ENCODE measurements at places on chromosomes 7 and 10.

DNA sequence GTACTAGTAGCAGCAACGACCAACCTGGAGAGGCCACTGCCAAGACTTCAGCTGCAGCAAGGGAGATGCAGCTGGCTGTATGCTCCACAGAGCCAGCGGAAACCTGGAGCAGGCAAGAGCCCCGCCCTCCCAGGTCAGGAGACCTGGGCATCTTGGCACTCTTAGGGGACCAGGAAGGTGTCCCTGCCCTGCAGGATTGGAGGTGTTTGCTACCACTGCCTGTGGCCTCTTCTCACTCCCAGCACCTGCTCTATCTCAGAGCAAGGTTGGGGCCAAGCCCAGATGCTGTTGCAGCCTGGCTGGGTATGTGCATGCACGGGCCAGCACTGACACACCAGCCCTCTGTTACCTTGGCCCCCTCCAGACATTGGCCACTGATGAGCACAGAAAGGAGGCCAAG lies 1512.8 kb downstream of the REEP3 start:
- DNase-seq = no peak

DNA sequence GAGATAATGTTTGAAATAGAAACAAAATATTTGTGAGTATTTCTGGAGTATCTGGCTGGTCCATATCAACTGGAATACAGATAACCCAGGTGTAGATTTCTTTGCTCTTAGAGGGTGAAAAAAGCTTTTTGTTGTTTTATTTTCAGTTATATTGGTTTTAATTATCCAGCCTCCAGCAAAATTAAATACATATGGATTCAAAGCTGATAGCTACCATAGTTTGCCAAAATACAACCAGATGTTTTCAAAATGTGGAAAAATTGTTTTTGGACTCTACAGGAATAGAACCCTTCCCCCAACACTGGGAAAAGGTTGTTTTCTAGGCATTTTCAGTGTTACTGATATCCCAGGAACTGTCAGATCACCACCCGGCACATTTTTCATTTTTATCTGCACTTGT lies 30.1 kb downstream of the LRRC17 start:
- DNase-seq = no peak

DNA sequence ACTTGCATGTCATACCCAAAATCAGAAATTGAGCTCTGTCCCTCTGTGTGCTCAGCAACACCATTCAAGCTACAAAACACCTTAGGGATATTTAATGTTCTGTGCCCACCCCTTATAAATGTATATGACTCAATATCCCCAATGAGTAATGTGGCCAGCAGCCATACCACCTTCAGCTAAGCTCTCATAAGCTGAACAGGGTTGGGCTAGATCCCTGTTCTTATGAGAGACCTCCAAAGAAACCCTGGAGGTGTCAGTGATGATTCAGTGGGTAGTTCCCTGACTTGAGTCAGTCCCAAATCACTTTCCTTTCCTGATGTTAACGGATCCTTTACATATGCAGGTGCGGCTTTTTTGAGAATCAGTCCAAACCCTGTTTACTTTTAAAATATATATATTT lies 253.8 kb downstream of the CREB5 start:
- no peak for DNase-seq

GRCh38 chr10:50422259-50422658 lies 170.9 kb upstream of the ASAH2 start:
- no peak for DNase-seq

DNA sequence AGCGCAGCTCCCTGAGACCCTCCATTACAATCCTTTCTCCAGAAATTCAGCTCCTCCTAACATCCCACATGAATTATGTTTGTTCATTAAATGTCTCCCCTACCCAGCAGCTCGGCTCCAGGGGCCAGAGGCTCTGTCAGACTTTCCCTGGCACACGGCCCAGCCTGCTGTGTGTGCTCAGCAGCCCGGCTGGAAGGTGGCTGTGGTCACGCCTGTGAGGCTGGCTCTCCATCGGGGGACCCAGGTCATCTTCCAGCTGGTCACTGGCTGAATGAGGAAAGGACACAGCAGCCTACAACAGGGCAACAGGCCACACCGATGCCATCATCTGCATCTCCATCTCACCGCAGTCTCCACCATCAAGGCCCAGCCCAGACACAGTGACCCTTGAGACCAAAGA lies 219.8 kb downstream of the MAD1L1 start:
- DNase-seq = no peak

GRCh38 chr10:33869028-33869427 lies 534.6 kb upstream of the NRP1 start:
- DNase-seq = no peak

- no peak for DNase-seq
Measured at GRCh38 chr7:90999989-91000979, 263.9 kb upstream of the FZD1 start.

DNA sequence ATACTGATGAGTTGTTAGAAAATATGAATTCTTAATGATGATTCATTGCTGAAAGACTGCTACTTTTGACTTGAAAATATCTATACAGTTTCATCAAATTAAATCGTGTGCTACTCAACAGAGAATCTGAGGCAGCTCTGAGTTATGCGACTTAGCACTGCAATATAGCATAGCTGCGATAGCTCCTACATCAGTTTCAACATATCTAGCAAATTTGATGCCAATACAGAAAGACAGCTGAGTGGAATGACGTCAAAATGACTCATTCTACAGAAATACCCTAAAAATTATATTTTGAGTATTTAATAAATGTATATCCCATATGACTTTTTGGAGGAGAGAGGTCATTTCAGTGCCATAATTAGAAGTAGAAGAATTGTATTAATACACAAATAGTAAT lies 1.1 kb upstream of the TARP start:
- DNase-seq = no peak

GRCh38 chr10:131846240-131847101 lies 54.3 kb upstream of the PPP2R2D start:
- DNase-seq = no peak

DNA sequence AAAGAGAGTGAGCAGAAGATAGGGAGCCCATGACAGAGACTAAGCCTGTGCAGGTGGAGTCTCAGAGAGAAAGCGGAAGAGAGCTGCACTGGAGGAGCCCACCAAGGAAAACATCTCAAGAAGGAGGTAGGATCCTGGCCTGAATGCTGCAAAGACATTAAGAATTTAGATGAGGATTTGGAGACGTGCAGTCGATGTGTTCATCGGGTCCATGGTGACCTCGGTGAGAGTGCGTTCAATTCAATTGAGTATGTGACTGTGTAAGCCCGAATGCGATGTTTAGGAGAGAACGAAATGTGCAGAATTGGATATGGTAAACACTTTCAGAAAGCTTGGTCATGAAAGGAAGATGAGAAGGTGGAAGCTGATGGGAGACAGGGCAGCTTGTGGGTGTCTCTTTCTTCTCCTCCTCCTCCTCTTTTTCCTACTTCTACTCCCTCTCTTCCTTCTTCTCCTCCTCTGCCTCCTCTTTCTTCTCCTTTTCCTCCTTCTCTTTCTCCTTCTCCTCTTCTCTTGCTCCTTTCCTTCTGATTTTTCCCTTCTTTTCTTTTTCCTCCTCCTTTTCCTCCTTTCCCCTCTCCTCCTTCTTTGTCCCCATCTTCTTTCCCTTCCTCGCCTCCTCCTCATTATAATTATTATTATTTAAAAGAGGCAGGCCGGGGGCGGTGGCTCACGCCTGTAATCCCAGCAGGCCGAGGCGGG lies 276.0 kb downstream of the RPS24 start:
- DNase-seq = no peak

- DNase-seq = peak; percentile 34
Measured at GRCh38 chr10:17910125-17910789, 41.5 kb upstream of the SLC39A12 start.

DNA sequence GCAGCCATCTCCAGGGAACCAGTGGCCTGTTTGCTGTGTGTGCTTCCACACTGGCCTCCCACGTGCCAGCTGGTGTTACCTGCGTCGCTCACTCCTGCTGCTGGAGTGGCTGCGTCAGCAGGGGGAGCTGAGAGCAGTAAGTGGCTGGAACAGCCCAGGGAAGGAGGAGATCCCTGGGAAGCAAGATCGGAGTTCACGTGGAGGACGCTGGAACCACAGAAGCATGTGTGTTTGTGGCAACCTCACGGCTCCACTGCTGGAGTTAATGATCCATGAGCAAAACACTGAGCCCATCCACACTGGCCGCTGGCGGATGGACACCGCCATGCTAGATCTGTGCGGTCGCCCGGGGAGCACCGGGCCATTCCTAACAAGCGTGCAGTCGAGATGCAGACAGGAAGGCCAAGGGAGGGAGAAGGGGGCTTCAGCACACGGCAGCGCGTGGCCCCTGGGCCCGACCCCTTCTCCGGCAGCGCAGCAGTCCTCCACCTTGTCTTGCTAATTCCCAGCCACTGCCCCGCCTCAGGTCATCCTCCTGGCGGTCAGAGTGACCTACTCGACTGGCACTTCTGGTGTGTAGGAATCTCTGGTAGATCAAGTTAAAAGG lies 68.5 kb upstream of the EEPD1 start:
- DNase-seq = no peak

- DNase-seq = no peak
Measured at GRCh38 chr7:151864081-151864480, 12.8 kb downstream of the PRKAG2 start.

DNA sequence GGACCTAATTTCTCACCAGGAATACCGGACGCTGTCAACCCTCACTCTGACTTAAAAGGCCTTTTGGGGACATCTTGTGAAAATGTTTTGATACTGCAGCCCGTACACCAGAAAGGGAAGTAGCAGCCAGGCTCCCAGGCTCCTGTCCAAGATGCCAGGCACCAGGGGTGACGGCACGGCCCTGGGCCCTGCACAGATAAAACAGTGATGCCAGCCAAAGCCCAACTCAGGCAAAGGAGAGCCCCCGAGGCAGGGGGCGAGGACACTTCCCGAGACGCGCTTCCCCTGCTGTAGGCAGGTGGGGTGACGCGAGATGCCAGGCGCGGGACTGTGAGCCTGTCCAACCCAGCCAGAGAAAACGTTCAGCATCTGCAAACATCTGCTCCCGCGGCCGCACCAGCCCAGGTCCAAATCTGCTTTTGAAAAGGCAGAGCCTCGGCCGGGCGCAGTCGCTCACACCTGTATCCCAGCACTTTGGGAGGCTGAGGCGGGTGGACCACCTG lies 15.7 kb downstream of the ZFAND2A start:
- DNase-seq = peak; percentile 65

GRCh38 chr7:113955157-113955556 lies 36.3 kb upstream of the PPP1R3A start:
- DNase-seq = no peak

GRCh38 chr7:74069790-74070618 lies 13.6 kb upstream of the LIMK1 start:
- no peak for DNase-seq

DNA sequence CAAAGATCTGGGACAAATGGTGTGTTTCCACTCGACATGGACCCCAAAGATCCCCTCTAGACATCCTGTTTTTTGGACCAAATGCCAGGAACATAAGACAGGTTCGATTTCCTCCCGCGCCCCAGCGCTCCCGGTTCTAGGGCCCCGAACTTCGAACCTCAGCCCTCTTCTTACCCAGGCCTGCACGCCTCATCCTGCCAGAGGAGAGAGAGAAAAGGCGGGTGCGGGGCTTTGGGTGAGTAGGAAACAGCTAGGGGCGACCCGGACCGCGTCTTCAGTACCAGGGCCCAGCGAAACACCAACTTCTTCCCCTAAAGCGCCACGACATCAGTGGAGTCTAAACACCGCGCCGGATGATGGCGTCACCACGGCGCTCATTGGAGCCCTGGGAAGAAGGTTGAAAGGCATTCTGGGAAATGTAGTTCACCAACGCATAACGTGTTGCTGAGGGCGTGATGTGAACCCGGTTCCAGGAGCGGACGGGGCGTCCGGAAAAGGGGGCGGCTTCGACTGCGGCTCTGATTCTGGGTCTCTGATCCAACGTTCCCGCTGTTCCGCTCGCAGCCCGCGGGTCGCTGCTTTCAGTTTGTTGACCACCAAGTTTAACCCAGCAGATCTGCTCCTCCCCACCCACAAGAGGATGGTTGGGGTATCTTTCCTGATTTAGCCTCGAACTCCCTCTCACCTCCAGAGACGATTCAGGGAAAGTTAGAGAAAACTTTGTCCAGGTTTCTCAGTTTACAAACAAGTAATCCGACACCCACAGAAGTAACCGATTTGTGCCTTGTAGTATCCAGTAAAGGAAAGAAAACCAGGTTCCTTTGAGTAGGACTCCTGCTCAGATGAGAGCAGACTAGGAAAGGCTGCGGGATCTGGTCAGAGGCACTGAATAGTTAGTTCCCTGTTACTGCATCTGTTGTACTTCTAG lies at the start of gene BET1:
TSS of gene BET1 (minus strand) at position 332 of the 928 bp plus-strand sequence. CDS start at position 193, 139 bp downstream.
- DNase-seq = peak; percentile 92

DNA sequence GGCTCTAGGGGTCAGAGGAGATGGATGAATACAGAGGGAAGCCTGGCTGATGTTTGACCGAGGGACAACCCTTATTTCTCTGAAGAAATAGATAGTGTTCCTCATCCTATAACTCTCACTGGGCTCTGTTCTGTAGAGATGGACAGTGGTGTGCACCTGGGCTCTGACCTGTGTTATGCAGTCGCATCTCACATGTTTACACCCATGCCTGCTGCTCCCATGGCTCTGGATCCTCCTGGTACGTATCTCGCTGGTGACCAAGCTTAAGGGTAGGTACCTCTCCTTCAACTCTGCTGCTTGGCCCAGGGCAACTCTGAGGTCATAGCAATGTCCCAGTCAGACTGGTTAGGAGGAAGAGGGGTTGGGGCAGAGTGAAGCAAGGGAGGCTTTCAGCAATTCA lies 42.8 kb downstream of the ADRA2A start:
- no peak for DNase-seq

- no peak for DNase-seq
Measured at GRCh38 chr7:150434240-150434639, 16.2 kb upstream of the GIMAP8 start.

DNA sequence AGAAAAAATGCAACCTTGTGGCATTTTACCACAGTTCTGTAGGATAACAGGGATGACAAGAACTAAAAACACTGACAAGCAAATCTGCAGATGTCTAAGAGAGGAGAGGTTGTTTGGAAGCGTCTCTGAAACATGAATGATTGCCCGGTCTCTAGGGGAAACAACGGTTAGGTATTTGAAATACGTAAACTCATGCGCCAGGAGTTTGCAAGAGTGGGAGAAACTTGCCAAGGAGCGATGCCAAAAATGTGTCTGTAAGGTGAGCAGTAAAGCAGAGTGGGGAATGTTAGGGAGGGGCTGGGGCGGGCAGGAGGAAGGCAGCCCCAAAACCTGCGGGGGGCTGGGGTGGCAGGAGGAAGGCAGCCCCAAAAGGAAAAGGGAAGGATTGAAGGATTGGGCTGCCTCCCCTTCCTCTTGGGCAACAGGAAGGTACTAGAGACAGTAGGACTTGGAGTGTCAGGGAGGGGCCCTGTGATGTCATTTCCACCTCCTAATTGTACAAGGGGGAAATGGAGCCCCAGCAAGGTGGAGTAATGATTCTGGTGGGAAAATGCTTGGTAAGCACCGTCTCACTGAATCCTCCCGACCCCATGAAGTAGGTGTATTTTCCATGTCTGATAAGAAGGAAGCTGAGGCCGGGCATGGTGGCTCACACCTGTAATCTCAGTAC lies 33.2 kb upstream of the PLEKHA1 start:
- DNase-seq = no peak

GRCh38 chr10:60733826-60734225 lies 44.5 kb upstream of the CDK1 start:
- no peak for DNase-seq

DNA sequence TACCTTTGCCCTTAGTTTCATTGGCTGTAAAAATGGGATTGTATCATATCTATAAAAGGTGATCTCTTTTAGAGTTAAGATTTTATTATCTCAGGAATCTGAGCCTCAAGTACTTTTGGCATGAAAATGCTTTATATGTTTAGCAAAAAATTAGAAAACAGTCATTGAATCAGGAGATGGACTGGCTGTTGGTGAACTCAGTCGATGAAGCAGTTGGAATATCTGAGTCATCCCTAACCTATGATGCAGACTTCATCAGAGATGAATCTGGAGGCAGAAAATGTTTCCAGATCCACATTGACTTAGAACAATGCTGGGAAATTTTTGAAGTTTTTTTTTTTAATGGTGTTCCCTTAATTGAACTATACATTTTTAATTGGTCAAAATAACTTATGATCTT lies 228.5 kb downstream of the SLC25A13 start:
- DNase-seq = no peak

All from GM20000 (cell line).